ENCODE measurements at places on chromosomes 6 and 20.
A peak's percentile ranks its signal among the peaks of the same experiment; 100 is the strongest.

DNA sequence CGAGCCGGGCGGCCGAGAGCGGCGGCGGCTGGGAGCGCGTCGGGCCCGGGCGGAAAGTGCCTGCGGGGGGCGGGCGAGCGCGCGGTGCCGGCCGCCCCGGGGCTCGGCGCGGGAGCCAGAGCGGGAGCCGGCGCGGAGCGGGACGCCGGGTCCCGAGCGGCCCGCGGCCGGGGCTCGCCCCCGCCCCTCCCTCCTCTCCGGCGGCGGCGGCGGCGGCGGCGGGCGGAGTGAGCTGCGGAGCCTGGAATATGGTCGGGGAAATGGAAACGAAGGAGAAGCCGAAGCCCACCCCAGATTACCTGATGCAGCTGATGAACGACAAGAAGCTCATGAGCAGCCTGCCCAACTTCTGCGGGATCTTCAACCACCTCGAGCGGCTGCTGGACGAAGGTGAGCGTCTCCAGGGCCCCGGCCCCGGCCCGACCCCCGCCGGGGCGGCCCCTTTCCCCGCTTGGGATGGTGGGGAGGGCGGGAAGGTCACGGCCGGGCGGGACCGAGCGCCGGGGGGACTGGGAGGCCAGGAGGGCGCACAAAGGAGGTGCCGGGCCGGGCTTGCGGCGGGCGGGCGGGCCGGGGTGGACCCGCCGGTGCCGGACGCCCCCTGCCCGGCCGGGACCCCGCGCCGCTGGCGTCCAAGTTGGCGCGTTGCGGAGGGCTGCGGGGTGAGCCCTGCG, 565 bp downstream of the QKI start:
- DNase-seq = no peak

GRCh38 chr6:165922309-165922794, 245.3 kb downstream of the TBXT start:
- DNase-seq = peak; percentile 78

GRCh38 chr6:145668844-145669243, 66.5 kb downstream of the EPM2A start:
- no peak for DNase-seq

- DNase-seq = no peak
Observed at GRCh38 chr6:111585241-111585973, 20.3 kb downstream of the TRAF3IP2 start.

DNA sequence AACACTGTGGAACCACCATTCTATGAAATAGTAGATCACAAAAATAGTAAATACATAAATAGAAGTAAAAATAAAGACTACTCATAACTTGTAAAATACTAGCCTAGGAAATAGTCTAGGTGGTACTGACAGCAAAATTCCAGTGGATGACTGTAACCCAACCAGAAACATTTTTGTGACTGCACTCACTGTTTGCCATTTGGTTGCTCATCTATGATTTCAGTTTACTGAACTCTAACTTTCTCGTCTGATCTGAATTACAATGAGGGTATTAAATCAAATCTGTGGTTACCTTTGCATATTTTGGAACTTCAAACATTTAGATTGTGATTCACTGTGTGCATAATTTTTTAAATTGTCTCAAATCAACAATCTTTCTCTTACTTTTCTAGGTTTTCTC, 151.1 kb downstream of the KHDC1L start:
- no peak for DNase-seq

DNA sequence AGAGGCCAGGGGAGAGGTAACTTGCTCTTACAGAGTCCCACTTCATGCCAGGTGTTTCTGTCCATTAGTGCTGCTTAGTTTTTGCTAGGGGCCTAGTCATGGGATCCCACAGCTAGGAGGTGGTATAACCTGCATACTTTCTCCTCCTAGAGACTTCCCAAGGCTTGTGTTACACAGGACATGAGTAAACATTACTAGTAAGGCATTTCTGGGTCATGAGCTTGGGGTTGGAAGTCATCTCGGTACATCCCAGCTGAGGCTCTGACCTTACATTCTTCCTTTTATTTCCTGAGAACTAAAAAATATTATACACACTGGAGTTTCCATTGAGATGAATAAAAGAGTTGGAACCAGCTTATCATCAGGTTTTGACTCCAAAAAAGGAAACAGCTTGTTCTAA, 20.9 kb upstream of the PNPLA1 start:
- no peak for DNase-seq

DNA sequence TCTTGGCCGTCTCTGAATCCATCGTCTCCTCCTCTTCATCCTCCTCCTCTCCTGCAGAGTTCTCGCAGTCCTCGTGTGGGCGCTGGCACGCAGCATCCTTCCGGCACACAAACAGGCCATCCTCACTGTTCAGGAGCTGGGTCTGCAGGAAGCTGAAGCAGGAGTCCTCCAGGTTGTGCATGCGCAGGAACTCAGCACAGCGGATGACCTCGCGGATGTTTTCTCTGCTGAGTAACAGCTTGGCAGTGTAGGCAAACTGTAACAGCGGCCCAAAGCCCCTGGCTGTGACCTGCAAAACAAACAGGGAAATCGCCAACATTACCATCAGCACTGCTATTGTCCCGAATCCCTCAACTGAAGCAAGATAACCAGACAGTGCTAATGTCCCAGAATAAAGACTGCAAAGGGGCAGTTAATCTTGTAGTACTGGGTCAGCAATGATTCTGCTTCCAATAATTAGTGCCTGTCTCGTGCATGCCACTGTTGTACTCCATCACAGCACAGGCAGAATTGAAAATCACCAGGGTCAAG, 57.4 kb downstream of the GJA10 start:
- peak; percentile 45 for DNase-seq

- DNase-seq = no peak
Observed at GRCh38 chr6:167078745-167079144, 44.2 kb upstream of the CCR6 start.

- no peak for DNase-seq
Observed at GRCh38 chr20:37941992-37942391, 39.1 kb downstream of the VSTM2L start.

DNA sequence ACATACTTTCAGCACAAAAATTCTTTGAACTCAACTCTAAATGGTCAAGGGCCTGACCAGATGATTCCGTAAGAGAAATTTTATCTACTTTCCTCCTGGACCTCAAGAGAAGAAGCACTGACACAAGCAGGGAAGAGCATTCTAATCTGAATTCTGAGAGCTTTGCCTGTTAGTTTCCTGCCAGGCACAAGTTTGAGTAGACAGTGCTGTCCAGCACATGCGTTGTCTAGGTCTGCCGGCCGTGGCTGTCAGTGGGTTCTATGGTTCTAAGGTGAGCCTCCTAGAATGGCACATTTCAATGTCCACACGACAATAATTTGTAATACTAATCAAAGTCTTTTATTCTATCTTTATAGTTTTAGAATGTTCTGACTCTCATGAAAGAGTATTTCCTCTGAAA, 91.9 kb downstream of the RFPL4B start:
- peak; percentile 15 for DNase-seq

DNA sequence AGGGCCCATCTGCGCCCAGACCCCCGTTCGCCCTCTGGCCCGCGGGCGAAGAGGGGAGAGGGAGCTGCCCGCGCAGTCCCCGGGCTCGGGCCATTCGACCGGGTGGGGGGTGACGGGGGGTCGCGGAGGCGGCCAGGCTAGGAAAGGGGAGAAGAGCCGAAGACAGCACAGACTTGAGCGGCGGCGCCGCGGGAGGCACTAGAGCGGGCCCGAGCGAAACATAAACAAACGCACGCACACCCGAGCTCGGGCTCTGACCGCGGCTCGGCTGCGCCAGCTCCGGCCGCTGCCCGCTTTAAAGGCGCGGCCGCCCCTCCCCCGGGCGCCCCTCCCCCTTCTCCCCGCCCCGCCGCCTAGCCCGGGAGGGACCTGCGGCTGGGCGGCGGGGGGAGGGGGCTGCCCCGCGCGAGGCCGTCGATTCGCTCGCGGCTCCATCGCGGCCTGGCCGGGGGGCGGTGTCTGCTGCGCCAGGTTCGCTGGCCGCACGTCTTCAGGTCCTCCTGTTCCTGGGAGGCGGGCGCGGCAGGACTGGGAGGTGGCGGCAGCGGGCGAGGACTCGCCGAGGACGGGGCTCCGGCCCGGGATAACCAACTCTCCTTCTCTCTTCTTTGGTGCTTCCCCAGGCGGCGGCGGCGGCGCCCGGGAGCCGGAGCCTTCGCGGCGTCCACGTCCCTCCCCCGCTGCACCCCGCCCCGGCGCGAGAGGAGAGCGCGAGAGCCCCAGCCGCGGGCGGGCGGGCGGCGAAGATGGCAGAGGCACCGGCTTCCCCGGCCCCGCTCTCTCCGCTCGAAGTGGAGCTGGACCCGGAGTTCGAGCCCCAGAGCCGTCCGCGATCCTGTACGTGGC, at the start of gene FOXO3:
Gene FOXO3 (plus strand): TSS at position 455 of the 846 bp plus-strand sequence. CDS start 292 bp downstream, at position 747.
- peak; percentile 92 for DNase-seq

GRCh38 chr6:79949233-79949632, 1.9 kb upstream of the ELOVL4 start:
- peak; percentile 94 for DNase-seq

- DNase-seq = no peak
Observed at GRCh38 chr20:50318710-50319109, 128.1 kb downstream of the CEBPB start.

- DNase-seq = no peak
Observed at GRCh38 chr20:3156811-3157619, 2.6 kb downstream of the FASTKD5 start.

- DNase-seq = peak; percentile 77
Observed at GRCh38 chr20:37413023-37413334, 67.0 kb downstream of the SRC start.

DNA sequence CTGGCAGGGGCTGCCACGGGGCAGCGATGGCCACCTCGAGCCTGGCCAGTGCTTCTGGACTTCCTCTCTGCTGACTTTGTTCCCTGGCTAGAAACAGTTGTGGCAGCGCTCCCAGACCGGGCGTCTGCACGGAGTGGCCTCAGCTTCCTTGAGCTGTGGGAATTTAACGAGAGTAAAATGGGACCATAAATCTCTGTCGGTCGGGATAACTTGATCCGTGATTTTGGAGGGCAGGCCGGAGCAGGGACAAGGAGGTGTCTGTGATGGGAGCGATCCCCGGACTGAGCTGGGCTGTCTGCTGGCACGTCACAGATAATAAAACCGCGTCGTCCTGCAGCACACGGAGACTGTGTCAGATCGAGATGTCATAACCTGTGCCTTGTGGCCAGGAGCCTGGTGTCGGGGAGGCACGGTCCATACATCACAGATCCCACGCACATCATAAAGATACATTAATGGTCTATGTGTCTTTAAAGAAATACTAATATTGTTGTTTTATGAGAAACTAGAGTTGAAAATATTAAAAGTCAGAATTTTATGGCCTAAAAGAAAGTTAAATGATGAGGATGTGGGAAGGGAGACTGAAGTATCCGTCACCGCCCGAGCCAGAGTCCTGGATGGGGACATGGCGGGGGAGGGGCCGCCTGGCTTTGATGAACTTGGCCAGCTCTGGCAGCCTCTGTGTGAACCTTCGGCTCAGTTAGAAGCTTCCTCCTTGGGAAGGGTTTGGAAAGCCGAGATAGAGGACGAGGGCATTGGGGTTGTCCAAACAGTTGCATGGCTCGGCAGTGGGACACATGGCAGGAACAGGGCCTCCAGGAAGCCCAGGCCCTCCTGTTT, 6.5 kb upstream of the RBBP8NL start:
- DNase-seq = no peak

DNA sequence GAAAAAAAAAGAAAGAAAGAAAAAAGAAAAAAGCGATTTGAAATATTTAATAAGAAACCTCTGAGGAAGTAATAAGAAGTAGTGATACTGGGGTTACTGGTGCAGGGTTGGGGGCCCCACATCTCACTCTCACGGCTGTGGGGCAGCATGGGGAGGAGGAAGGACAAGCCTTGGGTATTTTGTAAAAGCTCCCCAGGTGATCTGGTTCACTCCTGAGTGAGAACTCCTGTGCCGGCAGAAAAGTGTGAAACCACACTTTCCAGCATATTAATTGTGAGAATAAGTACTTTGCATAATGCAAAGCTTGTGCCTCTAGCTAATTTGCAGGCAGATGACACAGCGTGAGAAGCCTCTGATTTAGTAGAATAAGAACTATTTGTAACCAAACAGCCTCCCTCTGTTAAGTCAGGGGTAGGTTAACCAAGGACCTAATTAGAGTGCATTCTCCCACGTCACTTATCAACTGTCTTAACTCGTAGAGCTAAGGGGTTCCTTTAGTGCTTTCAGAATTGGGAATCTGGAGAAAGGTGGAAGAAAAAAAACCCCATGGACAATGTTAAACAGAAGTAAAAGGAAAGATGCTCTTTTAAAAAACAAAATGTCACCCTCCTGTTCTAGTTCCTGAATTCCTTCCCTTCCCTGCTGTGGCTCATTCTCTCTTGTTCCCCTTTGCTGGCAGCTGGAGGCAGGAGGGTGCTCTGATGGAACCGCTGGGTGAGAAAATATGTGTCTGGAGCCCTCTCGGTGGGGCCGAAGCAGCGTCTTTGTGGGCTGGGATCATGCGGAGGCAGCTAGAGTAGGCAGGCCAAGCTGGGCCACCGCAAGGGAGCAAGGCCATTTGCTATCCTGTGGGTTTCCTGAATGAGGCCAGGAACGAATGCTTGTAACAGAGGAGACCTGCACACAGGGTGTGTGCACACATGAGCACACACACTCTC, 108.7 kb downstream of the FYN start:
- no peak for DNase-seq

GRCh38 chr6:12567682-12568081, 148.9 kb upstream of the PHACTR1 start:
- DNase-seq = no peak
